Urinary bladder (tissue), 4 donors: ENCODE measurements at places on chromosomes 6 and 20. TPM values are rescaled to one million over a fixed set of nuclear protein-coding genes. Genes with fewer than 3 reads are reported as not detected.

Gene NKAIN2
- 1.7 TPM for total RNA-seq

Gene IP6K3
- 0.95 TPM for total RNA-seq

Gene SLC44A4
- 3.3 TPM for total RNA-seq

Gene CCM2L
- total RNA-seq, result 5.8 TPM

Gene OR2B6
- not detected for total RNA-seq

Gene CALHM5
- 8.6 TPM for total RNA-seq

Gene DEF6
- total RNA-seq, result 7.2 TPM

Gene RIMS1
- 21.0 TPM for total RNA-seq

Gene CNR1
- total RNA-seq, result 5.6 TPM

Gene DCDC2
- total RNA-seq, result 4.3 TPM

Gene SNX5
- total RNA-seq, result 138 TPM

Gene RRP36
- 37.1 TPM for total RNA-seq

Gene ALDH5A1
- 9.3 TPM for total RNA-seq

Gene ANKRD66
- not detected for total RNA-seq

Gene NOX3
- not detected for total RNA-seq

Gene CDSN
- total RNA-seq, result not detected

Gene HLA-DRB1
- total RNA-seq, result 10.2 TPM

Gene HTR1B
- 0.79 TPM for total RNA-seq

Gene NNAT
- total RNA-seq, result 31.4 TPM

Gene RIN2
- total RNA-seq, result 45.5 TPM
